ENCODE measurements at places on chromosomes 6 and 20.

DNA sequence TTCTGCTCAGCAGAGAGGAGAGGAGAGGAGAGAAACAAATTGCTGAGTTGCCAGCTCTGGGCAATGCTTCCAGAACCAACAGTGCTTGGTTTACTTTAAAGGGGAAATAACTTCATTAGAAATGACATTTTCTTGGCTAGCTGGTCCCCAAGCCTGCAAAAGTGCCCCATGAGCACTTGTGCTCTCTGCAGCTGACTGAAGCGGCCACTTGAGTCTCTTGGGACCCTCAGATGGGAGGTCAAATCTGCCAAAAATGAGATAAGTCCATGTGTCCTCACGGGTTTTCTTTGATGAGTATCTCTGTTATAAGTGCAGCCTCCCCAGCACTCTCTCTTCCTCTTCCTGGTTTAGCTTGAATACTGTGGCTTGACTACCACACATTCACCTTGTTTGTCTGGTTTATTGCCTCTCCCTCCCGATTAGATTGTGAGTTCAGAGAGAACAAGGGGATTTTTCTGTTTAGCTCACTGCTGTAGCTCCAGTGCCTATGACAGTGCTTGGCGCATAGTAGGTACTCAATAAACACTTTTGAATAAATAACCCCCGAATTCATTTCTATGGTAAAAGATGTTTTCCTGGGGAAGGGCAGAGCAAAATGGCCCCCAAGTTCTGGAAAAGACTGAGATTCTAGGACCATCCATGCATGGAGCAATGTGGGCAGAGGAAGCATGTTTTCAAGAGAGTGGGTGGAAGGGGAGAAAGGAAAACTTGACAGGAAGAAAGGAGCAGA is 7.0 kb upstream of the RIN2 start:
- no peak for DNase-seq

DNA sequence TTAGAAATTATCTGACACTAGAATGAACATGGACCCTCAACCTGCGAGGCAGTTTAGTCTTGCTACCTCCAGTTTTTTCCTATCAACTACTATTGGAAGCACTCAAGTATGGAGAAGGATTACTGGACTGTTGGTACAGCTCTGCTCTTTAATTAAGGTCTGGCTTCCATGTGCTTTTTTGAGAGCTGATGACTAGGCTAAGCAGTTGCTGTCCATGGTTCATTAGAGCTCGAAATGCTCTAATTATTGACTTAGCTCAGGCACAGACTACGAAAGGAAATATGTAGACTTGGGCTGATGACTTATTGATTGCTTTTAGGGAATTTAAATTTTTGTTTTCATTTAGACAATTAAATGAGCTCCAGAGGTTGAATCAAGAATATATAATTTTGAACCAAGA is 1281.6 kb downstream of the HACE1 start:
- no peak for DNase-seq

GRCh38 chr6:108748959-108749358 is 99.3 kb upstream of the ARMC2 start:
- no peak for DNase-seq

- DNase-seq: no peak
Measured at GRCh38 chr6:119241111-119241465, 108.5 kb downstream of the MAN1A1 start.

GRCh38 chr20:60046011-60046413 is 87.8 kb downstream of the CDH26 start:
- DNase-seq: peak; percentile 69

DNA sequence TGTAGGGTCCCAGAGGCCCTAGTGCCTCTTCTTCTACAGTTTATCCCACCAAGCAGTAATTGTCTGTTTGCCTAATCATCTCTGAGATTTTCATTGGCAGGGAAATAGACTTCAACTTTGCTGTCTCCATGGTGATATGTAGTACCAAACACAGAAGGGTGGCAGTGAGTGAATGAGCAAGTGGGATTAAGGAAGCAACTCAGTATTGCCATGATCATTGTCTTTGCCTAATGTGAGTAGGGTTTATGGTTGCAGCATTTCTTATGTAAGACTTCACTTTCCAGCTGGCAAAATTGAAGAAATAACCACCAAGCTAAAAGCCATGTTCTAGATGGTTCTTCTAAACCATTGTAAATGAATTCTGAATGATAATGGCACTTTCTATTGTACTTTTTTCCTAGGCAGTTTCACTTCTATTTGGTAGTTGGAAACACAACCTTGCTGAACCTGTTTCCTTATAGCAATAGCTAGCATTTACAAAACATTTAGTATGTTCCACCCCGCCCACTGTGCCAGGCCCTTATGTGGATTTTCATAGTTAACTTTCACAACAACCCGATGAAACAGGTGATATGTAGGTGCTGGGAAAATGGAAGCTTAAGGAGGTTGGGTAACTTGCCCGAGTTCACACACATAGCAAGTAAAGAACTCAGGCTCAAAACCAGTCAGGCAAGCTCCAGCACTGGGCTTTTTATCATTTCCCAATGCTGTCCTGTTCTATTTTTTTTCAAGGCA is 32.0 kb downstream of the ZC2HC1B start:
- no peak for DNase-seq

- DNase-seq: no peak
Measured at GRCh38 chr6:148700741-148701311, 46.0 kb upstream of the UST start.

- DNase-seq: no peak
Measured at GRCh38 chr6:158020272-158020711, 38.6 kb downstream of the SYNJ2 start.

DNA sequence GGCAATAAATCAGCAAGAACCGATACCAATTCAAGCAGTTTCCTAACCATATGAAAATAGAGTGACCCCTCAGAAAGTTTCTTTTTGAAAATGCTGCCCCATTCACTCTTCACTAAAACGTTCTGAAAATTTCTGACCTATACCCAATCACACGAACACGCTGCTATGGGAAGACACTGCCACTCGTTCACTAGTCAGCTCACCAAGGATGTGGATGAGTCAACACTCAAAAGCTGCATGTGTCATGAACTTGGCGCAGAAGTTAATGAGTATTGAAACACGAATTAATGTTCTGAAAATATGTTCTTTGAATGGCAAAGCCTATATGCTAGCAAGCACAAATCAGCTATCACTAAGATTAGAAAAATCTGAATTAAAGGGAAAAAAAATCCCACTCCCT is 84.2 kb downstream of the PREP start:
- no peak for DNase-seq

- DNase-seq: no peak
Measured at GRCh38 chr6:15736297-15736696, 73.5 kb upstream of the DTNBP1 start.

GRCh38 chr6:16624636-16625290 is 136.5 kb downstream of the ATXN1 start:
- no peak for DNase-seq

DNA sequence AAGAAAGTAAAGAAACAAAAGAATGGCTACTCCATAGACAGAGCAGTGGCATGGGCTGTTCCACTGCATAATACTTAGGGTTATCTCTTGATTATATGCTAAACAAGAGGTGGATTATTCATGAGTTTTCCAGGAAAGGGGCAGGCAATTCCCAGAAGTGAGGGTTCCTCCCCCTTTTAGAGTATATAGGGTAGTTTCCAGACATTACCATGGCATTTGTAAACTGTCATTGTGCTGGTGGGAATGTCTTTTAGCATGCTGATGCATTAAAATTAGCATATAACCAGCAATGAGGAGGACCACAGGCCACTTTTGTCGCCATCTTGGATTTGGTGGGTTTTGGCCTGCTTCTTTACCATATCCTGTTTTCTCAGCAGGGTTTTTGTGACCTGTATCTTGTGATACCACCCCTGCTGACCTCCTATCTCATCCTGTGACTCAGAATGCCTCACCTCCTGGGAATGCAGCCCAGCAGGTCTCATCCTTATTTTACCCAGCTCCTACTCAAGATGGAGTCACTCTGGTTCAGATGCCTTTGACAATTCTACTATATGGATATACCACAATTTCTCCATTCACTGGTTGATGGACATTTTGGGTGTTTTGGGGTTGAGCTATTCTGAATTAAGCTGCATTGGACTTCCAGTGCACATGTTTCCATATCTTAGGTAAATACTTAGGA is 280.6 kb downstream of the FARS2 start:
- no peak for DNase-seq

DNA sequence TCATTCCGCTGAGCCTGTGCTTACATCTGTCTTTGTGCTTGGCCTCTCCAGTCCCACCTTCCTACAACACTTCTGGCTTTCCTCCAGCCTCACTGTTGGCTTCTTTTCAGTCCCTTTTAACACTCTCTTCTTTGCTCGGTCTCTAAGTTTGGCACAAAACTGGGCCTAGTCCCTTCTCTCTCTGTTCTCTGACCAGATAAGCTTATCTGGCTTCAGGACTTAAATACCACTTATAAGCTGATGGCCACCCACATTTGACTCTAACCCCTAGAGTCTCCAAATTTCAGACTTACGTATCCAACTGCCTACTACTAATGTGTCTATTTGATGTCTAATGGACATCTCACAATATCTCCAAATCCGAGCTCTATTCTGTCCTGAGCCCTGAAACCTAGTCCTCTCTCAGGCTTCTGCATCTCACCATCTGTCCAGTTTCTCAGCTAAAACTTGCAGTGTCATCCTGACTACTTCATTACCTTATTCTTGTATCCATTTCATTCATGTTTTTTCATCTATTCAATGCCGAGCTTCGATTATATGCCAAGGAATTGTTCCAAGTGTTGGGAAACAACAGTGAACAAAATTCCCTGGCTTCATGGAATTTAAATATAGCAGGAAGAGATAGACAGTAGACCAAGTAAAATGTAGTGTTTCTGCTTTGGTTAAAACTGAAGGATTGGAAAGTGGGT is 40.1 kb downstream of the TBPL1 start:
- DNase-seq: no peak

GRCh38 chr6:3527651-3527977 is 70.8 kb upstream of the SLC22A23 start:
- no peak for DNase-seq
